Left renal pelvis (tissue), 4 donors: ENCODE measurements at places on chromosomes 5 and 9. TPM values are rescaled to one million over a fixed set of nuclear protein-coding genes. Genes with fewer than 3 reads are reported as not detected.

FCHO2 gene
- 28.8 TPM for polyA plus RNA-seq

WDR31 gene
- 6.1 TPM for polyA plus RNA-seq

FAM78A gene
- polyA plus RNA-seq: 2.7 TPM

VCAN gene
- 282 TPM for polyA plus RNA-seq

PHF24 gene
- polyA plus RNA-seq: 0.24 TPM

SH2D3C gene
- polyA plus RNA-seq: 14.4 TPM

SEC24A gene
- 25.4 TPM for polyA plus RNA-seq

TEK gene
- 29.3 TPM for polyA plus RNA-seq

ANKRD18B gene
- polyA plus RNA-seq: not detected
